CD4-positive, alpha-beta T cell treated with Interleukin-17A for 4 hours (primary cell): ENCODE measurements at places on chromosomes 5 and 9.

GRCh38 chr9:72154468-72155285, 5.4 kb downstream of the GDA start:
- no peak for DNase-seq

- DNase-seq = no peak
These were observed 790.1 kb downstream of the TLE1 start for GRCh38 chr9:80899208-80899607.

- no peak for DNase-seq
These were observed 815.7 kb downstream of the SEMA5A start for GRCh38 chr5:8730194-8730593.

GRCh38 chr9:128702949-128703615, 779 bp downstream of the PKN3 start:
- peak; percentile 57 for DNase-seq

- peak; percentile 4 for DNase-seq
These were observed 23.5 kb upstream of the IFNE start for GRCh38 chr9:21505425-21506179.

DNA sequence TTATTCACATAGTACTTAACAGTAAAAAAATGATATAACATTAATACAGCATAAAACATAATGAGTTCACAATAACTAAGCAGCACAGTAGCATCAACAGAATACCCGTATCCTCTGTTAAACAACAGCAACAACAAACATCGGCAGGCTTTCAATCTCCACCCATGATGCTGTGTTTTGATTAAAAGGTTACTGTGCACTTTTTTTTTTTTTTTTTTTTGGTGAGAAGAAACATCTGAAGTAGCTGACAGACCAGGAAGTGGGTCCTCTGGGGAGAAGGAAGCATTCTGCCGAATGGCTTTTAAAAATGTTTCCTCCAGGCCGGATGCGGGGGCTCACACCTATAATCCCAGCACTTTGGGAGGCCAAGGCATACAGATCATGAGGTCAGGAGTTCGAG, 282.3 kb downstream of the EPB41L4A start:
- DNase-seq = no peak

DNA sequence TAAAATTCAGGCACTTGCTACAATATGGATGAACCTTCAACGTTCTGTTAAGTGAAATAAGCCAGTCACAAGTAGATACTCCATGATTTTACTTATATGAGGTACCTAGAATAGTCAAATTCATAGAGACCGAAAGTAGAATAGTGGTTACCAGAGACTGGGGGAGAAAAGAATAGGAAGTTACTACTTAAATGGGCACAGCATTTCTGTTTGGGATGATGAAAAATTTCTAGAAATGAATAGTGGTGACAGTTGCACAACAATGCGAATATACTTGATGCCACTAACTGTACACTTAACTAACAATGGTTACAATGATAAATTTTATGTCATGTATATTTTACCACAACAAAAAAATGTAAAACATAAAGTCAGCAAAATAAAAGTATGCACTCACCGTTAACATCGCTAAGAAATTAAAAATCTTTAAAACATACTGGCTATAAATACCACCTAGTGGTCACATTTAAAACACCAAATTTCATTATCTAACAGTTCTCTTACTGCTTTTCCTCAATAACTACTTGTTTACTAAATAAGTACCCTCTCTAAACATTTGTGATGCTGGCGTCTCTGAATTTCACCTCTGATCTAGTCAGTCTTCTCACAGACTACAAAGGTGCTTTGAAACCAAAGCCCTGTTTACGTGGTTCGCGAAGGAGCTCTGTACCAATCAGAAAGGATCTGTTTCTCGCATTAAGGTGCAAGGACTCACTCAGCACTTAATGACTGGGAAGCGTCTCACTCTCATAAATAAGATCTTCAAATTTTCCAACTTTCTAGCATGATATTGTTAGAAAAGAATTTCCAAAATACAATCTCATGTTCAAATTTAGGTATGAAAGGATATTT, 22.7 kb downstream of the KIF3A start:
- no peak for DNase-seq

DNA sequence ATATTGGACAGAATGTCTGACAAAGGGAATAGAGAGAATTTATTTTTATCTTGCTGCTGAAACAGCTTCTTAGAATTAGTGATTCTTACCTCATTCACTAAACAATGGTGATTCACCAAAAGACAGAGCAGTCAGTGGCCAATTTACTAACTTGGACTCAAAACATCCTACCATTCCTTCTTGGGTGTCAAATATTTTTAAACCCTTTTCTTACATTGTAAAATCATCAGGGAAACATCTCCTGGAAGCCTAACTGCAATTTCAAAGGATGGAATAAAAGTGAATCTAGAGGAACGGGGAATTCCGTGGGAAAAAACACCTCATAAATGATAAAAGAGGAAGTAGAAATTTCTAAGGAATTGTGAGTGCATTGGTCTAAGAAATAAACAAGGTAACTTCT, 97.7 kb downstream of the LHFPL2 start:
- DNase-seq = no peak

DNA sequence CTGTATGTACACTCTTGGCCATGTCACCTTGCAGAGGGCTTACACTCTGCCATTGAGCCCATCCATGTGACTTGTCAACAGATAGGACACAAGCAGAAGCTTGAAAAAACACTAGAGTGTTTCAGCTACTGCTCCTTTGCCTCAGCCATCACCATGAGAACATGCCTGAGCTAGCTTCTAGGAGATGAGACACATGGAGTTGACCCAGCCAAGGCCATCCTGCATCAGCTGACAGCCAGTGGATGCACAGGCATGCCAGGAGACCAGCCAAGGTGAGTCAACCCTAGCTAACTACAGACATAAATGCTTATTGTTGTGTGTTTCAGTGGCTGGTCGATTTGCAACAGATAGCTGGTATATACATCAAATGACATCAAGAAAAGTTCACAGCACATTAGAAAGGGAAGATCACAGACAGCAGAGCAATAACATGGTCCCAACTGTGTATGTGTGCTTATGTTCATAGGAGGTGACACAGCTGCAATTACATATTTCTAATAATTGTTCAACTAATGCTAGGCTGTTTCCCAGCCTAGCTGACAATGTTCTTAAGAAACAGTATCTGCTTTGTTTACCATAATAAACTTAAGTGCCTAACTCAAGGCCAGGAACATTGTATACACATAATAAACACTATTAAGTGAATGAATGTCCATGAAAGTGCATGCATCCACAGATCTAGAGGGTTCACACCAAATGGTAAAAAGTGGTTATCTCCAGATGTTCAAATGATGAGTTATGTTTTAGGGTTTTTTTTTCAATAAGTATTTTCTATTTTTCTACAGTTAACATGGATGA, 105.7 kb downstream of the SPOCK1 start:
- no peak for DNase-seq

- no peak for DNase-seq
These were observed 164.0 kb upstream of the ZNF608 start for GRCh38 chr5:124910354-124911016.

GRCh38 chr5:134549714-134550113, 24.2 kb downstream of the JADE2 start:
- no peak for DNase-seq

GRCh38 chr5:90890180-90890579, 331.6 kb downstream of the ADGRV1 start:
- DNase-seq = no peak

GRCh38 chr5:78320401-78320800, 25.9 kb upstream of the AP3B1 start:
- DNase-seq = no peak

DNA sequence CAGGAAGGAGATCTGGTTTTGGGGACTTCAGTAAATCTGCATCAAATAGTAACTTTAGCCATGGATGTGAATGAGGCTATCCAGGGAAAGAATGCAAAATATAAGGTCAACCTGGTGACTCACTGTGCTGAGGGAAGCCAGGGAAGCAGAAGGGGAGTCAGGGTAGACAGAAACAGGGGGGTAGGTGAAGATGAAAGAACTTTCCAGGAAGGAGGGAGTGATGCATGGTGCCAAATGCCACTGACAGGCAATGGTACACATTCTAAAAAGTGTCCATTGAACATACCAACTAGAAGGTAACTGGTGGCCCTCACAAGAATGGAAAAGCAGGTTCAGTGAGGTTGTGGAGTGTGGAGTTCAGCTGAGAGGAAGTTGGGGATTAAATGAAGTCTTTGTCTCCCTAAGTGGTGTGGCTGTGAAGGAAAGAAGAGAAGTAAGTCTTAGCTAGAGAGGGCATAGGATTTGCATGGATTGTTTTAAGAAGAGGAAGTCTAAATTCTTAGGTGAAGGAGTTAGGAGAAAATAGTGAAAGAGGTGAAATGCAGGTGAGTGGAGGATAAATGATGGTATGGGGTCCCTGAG, 35.5 kb downstream of the PALM2AKAP2 start:
- no peak for DNase-seq

DNA sequence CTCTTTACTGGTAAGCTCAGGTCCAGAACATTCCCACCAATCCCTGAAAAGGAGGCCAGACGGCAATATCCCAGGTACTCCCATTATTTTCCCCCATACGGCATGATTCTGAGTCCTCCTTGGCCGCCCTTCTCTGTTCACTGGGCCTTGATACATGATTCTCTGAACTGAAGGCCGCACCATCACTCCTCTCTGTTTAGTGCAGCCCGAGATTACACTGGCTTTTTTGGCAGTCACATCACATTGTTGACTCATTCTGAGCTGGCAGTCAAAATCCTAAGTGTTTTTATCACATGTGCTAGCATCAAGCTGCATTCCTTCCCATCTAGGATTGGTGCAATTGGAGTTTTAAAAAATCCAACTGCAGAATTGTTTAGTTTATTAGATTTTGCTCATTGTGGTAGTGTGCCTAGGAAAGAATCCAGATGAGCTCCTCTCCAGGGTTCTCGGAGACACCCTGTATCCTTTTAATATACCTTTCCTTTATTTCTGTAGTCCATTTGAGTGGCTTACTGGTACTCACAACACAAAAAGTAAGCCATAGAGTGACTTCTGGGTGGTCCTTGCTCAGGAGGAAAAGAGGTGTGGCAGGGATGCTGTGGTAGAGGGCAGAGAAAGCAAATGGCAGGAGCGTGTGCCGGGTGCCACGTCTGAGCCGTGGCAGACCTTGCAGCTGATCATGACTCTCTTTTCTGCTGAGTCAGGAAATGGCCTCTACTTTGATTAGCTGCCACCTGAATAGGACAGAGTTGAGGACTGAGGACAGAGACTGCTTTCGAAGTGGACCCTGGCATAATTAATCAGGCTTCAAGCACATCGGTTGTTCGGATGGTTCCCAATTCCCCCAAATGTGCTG, 121.1 kb upstream of the IL12B start:
- no peak for DNase-seq

GRCh38 chr5:137399911-137400310, 99.2 kb downstream of the SPOCK1 start:
- no peak for DNase-seq

GRCh38 chr5:1764606-1764960, 35.1 kb downstream of the MRPL36 start:
- no peak for DNase-seq

DNA sequence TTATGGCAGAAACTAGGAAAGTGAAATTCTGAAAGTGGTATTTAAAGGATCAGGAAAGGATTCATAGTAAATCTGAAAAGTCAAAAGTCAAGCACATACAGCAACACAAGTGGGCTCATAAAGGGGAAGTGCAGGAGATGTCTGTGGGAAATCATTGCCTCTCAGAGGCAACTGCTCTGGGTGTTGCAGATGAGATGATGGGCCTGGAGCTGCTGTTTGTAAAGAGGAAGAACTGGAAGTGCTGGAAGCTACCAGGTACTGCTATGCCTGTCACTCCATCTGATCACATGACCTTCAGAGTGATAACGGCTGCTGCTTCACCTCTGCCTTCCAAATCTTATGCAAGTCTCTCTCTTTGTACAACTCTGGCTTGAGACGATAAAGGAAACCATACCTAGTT, 55.9 kb downstream of the ADRB2 start:
- DNase-seq = no peak

- no peak for DNase-seq
These were observed 381.1 kb downstream of the TMEM38B start for GRCh38 chr9:106075236-106075959.

GRCh38 chr5:15365070-15365469, 134.9 kb upstream of the FBXL7 start:
- no peak for DNase-seq

GRCh38 chr5:154793599-154794524, 38.7 kb downstream of the LARP1 start:
- no peak for DNase-seq

- peak; percentile 72 for DNase-seq
These were observed 547 bp downstream of the ANP32B start for GRCh38 chr9:97983589-97984187.

DNA sequence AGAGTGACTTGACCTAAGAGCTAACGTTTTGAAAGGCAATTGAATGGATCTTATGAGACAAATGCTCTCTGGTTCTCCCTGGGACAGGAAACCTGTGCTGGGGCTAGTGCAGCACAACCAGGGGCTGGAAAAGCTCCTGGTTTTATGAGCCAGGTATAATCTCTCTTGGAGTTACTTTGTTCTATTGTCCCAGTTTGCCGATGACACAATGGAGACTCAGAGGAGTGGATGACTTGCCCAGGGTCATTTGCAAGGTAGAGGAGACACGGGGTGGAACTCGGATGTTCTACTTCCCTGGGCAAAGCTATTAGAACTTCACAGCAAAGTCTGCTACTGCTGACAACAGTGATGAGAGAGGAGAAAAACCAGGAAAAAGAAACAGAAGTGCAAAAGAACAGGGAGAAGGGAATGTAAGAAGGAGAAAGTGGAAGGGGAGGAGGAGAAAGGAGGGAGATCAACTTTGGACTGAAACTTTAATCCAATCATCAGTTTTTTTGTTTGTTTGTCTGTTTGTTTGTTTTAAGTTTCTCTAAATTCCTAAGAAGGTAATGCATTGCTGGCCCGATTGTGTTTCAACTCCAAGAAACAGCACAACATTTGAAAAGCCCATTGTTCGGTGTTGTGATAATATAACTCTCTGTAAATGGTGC, 7.4 kb upstream of the GSN start:
- DNase-seq = no peak

- no peak for DNase-seq
These were observed 33.1 kb downstream of the BTF3 start for GRCh38 chr5:73531356-73531755.

- DNase-seq = no peak
These were observed 44.2 kb upstream of the GNPDA1 start for GRCh38 chr5:142056816-142057696.

GRCh38 chr9:38642951-38643814, 22.8 kb upstream of the ANKRD18A start:
- no peak for DNase-seq

- no peak for DNase-seq
These were observed 126.0 kb downstream of the TMEM174 start for GRCh38 chr5:73298772-73299630.

DNA sequence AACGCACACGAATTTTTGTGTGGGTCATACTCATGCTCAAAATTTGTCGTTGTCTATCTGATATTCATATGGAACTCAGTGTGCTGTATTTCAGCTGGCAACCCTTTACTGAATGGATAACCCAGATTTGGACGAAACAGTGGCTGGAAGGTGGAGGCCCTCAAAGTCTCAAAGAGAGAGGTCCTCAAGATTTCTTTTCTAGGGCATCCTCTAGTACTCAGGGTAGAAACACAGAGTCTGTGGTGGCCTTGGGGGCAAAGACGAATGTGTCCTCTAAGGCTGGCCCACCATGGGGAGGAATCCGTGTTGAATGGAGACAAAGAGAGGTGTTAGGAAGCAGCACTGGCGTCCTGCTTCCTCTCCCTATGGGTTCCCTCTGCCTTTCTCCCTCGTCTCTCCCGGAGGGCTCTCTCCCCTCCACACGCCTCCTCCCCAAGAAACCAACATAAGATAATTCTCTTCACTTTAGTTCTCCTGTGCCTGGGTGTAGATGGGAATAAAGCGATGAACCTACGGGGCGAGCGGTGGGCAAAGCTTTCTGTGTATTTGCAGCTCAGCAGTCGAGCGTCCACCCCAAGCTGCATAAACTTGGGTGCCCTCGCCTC, 333.7 kb downstream of the CWC27 start:
- peak; percentile 7 for DNase-seq
